ENCODE measurements at places on chromosomes 2 and 18.

DNA sequence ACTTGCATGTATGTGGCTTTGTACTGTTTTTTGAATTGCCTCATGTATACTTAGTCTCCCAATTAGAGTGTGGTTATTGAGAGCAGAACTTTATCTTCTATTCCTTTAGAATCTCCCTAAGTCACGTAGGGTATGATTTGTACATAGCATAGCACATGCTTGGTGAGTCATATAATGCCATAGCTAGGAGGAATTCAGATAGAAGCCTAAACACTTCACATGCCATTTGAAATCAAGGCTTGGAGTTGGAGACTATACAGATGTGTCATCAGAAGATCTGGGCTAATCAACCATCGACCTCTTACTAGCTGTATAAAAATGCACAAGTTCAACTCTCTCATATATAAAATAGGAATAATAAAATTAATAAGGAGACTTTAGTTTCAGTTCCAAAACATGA lies 222.6 kb upstream of the ST6GAL2 start:
- peak; percentile 7 for DNase-seq

DNA sequence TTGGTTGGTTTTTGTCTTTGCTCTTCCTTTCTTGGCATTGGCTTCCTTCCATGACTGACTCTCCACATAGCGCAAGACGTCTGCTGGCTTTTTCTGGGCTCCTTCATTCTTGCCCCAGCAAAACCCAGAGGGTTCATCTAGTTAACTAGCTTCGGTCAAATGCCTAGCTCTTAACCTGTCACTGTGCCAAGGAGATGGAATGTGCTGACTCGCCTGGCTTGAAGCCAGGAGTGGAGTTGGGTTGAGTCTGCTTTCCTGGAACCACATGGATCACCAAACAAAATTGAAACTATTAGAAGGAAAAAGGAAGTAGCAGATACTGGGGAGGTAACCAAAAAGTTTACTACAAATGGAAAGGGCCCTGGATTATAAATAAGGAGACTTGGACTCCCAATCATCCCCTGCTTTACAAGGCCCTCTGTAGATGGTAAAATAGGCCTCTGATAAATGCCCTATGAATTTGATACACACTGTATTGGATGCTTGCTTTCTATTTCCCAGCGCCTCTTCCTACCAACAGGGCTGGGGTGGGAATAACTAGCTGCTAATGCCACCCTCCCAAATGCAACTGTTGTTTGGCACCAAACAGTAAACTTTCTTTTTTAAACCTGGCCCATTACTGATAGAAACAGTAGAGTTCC lies 11.3 kb downstream of the MALT1 start:
- peak; percentile 75 for DNase-seq

- DNase-seq: no peak
Measured at GRCh38 chr2:104140361-104140760, 713.6 kb upstream of the POU3F3 start.

- no peak for DNase-seq
Measured at GRCh38 chr2:101983928-101984327, 7.8 kb upstream of the IL1R2 start.

DNA sequence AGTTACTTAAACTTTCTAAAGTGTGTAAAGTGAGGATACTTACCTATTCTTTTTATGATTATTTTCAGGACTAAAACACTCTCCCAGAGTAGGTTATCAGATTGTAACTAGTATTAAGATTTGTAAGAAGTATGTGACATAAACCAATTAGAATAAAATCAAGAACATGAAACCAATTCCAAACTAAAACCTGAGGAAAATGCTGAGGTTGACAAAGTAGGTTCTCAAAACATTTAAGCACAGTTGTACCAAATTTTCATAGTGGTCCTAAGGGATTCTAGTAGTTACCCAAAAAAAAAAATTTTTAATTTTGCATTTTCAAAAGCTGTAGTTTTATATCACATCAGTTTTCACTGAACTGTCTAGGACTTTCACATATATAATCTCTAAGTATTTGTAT lies 157.3 kb downstream of the MEMO1 start:
- no peak for DNase-seq

GRCh38 chr2:178923546-178923945 lies 116.3 kb upstream of the TTN start:
- DNase-seq: no peak

GRCh38 chr2:11393711-11394236 lies 49.3 kb upstream of the ROCK2 start:
- no peak for DNase-seq

GRCh38 chr18:77711096-77711495 lies 461.4 kb downstream of the GALR1 start:
- DNase-seq: no peak

DNA sequence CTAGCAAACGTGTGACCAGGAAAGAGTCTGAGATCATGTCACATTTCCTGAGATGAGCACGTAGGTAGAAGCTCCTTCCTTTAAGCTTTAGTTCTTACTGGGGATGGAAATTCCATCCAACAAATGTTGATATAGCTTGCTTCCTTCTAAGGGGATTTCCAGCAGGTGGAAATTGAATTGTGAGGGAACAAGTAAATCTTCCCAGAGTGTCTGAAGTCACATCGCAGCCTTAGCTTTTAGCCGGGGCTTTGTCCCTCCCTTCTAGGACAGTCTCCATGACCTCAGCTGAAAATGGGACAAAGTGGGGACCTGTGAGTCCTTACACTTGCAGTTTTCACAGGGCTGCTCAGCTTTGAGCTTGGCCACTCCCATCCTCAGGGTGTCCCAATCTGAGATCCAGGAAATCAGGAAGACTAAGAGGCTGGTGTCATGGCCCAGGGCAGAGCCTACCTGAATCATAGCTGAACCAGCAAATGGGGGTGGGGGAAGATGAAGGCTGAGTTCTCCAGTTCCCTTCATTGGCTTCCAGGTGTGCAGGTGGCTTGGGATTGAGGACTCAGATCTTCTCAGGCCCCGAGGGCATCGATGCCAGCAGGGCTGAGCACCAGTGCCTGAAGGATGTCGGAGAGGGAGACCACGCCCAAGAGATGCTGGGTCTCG lies 8.3 kb downstream of the PRKAG3 start:
- no peak for DNase-seq

DNA sequence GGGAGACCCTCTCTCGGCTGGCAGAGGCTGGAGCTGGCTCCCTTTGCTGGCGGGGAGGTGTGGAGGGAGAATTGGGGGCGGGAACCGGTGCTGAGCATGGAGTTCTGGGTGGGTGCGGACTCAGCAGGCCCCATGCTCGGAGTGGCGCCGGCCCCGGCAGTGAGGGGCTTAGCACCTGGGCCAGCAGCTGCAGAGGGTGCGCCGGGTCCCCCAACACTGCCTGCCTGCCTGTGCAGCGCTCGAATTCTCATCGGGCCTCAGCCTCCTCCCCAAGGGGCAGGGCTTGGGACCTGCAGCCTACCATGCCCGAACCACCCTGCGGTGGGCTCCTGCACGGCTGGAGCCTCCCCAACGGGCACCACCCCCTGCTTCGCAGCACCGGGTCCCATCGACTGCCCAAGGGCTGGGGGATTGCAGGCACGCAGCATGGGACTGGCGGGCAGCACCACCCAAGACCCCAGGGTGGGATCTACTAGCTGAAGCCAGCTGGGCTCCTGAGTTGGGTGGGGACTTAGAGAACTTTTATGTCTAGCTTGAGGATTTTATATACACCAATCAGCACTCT lies 129.8 kb downstream of the LRRC30 start:
- no peak for DNase-seq

DNA sequence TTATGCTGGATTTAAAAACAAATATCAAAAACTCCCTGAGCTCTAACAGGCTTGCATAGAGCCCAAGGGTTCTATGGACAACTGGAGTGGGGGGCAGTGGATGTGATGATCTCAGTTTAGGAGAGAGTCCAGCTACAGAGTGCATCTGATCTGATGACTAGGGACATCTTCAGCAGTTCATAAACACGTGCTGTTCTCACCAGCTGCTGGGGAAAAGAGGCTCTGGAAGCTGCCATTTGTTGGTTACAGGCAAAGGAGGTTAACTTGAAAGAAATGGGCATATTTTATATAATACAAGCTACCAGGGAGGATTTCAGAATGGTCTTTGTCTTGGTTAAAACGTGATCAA lies 36.0 kb upstream of the ZNF396 start:
- no peak for DNase-seq

DNA sequence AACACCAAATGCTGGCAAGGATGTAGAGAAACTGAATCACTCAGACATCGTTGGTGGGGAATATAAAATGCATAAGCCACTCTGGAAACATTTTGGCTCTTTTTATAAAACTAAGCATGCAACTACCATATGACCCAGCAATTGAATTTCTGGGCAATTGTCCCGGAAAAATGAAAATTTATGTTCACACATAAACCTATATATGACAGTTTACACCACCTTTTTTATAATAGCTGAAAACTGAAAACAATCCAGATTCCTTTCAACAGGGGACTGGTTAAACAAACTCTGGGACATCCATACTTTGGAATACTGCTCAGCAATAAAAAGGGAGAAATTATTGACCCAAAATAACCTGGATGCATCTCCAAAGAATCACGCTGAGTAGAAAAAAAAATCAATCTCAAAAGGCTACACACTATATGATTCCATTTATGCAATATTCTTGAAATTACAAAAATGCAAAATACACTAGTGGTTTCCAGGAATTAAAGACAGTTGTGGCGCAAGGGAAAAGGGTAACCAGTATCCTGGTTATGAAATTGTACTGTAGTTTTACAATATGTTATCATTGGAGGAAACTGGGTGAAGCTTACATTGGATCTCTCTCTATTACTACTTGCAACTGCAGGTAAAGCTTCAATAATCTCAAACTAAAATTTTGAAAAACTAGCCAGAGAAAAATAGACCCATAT lies 130.2 kb upstream of the PID1 start:
- peak; percentile 49 for DNase-seq

- no peak for DNase-seq
Measured at GRCh38 chr2:10864861-10865636, 46.7 kb upstream of the KCNF1 start.

DNA sequence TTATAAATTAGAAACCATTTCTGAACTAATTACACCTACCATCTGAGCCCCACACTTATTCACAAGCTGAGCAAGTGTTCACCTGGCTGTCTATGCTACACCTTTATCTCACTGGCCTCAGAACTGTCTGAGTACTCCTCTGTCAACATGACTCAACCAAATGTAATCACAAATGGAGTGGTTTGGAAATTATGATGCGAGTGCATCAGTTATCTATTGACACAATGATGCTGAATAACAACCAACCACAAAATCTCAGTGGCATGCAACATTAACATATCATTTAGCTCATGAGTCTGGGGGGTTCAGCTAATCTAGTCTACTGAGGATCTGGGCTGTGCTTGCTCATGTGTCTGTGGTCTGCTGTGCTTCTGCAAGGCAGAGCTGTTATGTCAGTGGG lies 184.2 kb upstream of the NXPH2 start:
- DNase-seq: no peak

GRCh38 chr2:214836568-214836967 lies 27.1 kb upstream of the BARD1 start:
- peak; percentile 16 for DNase-seq

DNA sequence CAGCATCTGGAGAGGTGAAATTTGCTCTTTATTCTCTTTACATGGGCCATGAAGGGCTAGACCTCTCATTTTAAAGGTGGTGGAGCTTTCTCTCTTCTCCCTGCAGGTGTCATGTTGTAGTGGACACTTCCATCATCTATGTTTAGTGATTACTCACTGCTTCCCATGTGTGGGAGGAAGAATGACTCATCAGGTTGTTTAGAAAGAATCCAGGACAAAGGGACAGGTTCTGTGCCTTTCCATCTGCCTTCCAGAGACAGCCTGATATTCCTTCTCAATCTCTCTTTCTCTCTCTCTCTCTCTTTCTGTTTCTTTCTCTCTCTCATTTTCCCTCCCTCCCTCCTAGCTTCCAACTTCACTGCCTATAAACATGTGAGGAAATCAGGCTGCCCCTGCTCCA lies 38.7 kb downstream of the SCG2 start:
- peak; percentile 48 for DNase-seq

DNA sequence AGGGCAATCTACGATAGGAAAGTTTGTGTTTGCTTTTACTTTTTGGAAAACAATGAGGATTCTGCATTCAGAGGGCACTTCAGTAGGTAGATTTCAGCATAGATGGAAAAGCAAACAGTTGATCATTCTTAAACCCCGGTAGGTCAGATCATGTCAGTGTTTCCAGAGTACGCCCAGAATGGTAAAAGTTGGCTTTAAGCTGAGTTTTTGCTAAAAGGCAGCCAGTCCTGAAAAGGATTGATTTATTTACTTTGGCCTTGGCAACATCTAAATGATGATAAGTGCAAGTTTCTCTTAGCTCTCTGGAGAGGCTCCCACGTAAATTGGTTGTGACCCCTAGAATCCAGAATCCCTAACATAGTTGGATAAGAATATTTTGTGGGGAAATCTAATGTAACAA lies 168.0 kb downstream of the DIS3L2 start:
- DNase-seq: no peak

GRCh38 chr2:218748741-218749441 lies 33.1 kb upstream of the CYP27A1 start:
- DNase-seq: no peak

GRCh38 chr2:20962939-20963557 lies 80.8 kb downstream of the APOB start:
- DNase-seq: peak; percentile 43

DNA sequence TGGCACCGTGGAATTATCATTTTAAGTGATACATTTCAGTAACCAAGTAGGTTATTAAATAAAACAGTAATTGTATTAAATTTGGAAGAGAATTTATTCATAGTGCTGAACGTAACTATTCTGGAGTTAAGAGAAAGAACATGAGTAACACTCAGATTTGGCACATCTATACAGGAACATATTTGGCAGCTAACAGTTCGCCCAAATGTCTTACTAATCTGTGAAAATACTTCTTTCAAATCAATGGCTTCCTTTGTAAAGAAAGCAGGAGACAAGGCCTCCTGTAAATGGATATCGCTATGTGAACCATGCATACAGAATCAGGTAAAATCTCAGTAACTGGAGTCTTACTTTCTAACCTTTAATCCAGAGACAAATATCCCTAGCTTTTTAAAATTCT lies 64.4 kb downstream of the ZNF516 start:
- peak; percentile 62 for DNase-seq

DNA sequence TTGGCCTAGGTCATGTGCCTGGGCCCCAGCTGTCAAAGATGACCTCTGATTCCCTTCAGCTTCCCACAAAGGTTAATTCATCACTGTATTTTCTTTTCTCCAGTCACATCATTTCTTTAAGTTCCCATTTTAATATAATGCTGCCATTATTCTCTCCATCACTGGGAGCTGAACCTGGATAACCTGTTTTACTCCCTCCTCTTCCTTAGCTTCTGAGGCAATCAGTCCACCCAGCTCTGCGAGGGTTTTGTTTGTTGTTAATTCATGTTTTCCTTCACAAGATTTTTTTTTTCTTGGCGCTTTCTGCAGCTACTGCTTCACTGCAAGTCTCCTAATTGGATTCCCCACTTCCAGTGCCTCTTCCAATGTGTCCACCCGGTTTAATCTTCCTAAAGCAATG lies 5.1 kb upstream of the EML4 start:
- DNase-seq: no peak

GRCh38 chr2:106095478-106096298 lies 98.4 kb downstream of the UXS1 start:
- DNase-seq: no peak

- DNase-seq: peak; percentile 8
Measured at GRCh38 chr2:119290859-119291587, 67.4 kb downstream of the STEAP3 start.

Data from AG10803 (cell line).